ENCODE measurements at places on chromosomes 7 and 10. TPM values are rescaled to one million over a fixed set of nuclear protein-coding genes. Genes with fewer than 3 reads are reported as not detected.

DNA sequence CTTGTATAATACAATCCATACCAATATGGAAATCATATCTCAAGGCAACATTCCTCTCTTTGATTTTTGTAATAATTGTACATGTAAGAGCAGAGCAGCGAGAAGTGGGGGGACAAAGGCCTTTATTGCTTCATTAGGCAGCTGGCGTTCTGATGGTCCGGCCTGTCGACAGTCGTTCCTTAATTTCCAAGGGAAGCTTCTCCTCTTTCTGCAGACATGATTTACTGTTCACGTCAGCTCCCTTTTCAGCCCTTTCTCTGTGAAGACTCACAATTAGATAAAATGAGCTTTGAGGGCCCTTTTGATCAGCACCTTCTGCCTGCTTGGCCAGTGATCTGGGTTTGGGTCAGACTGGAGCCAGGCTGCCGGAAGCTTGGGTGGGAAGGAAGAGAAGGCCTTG lies 65.6 kb upstream of the CTBP2 start:
- no peak for DNase-seq

- DNase-seq: no peak
Observed at GRCh38 chr10:17606547-17607040, 10.6 kb downstream of the HACD1 start.

TAF5 gene
- total RNA-seq: 3.0 TPM

TMEM176A gene
- total RNA-seq: 61.1 TPM
